ENCODE measurements at places on chromosomes 7 and 10.

- DNase-seq: no peak
Observed at GRCh38 chr7:120658516-120658915, 199.4 kb downstream of the TSPAN12 start.

- DNase-seq: no peak
Observed at GRCh38 chr7:17939606-17940301, 540 bp downstream of the SNX13 start.

DNA sequence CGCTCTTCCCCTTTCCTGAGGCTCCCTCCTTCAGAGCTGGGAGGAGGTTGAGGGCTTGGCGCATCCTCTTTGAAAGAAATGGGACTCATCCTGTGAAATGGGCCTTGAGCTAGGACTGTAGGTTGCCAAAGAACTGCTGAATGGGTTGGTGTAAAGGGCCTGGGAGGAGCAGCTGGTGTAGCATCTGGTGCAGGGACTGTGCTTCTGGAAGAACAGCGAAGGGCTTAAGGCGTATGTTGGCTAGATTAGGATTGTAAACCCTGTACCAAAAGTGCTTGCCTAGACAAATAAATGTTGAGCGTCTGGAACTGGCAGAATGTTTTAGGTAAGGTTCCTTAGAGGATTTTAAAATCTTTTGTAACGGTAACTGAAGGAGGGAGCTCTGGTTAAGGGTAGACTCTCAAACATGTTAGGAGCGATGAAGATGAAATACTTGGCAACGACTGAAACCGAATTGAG, 563 bp downstream of the STAM start:
- no peak for DNase-seq

DNA sequence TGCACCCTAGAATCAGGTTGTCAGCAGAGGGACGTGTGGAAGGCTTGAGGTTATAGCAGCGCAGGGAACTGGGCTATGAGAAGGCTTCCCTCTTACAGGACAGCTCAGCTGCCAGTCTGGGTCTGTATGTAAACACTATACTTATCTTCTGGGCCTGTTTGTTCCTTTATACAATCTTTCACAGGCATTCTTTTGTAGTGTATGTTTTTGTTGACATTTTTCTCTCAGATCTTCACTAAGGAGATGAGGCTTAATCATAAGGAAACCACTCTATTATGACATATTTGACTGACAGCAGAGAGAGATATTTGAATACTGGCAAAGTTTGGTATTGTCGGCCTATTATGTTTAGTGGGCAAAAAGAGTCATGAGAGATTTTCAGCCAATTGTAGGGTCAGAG, 929 bp downstream of the GBF1 start:
- no peak for DNase-seq

- DNase-seq: no peak
Observed at GRCh38 chr7:76328389-76328788, 25.9 kb downstream of the HSPB1 start.
